ENCODE measurements at places on chromosomes 12 and 14.
A peak's percentile ranks its signal among the peaks of the same experiment; 100 is the strongest.

GRCh38 chr12:102971227-102971626 is 13.8 kb downstream of the ASCL1 start:
- no peak for DNase-seq

GRCh38 chr12:123929946-123930583 is 42.6 kb downstream of the CCDC92 start:
- no peak for DNase-seq

- DNase-seq = no peak
Observed at GRCh38 chr12:95057424-95057823, 16.0 kb downstream of the NR2C1 start.

DNA sequence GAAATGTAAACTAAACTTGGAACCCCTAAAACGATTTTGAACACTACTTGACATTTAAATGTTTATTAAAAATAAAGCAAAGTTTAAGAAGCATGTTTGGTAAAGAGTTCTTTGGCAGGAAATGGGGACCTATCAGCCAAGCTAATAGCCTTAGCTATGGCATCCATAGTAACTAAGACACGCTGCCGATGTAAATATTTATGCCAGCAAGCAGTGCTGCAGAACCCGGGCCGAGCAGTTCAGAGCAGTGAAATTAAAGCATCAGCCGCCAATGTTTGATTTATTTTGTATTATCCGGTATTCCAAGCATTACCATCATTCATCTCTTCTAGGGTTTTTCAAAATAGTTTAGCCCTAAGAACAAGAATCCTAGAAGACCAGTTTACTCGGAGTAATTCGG is 61.6 kb downstream of the PPP2R5C start:
- DNase-seq = peak; percentile 40

DNA sequence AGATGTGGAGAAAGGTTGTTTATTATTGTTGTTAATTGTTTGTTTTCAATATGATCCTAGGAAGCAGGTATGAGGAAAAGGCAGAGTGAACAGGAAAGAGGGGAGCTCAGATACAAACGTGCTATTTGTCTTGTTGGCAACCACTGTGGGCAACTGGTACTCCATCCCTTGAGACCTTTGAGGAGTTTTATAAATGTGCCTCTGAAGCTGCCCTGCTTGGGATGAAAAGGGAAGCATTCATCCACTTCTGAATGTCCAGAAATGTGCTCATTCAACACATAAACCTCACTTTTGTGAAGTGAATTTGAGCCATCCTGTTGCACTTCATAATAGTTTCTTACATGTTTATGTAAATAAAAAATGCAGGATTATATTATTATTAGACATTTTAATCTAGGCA is 164.3 kb upstream of the PDZRN4 start:
- DNase-seq = no peak

- no peak for DNase-seq
Observed at GRCh38 chr14:27061299-27061698, 463.5 kb upstream of the NOVA1 start.

- no peak for DNase-seq
Observed at GRCh38 chr12:113366827-113367226, 8.4 kb downstream of the PLBD2 start.

DNA sequence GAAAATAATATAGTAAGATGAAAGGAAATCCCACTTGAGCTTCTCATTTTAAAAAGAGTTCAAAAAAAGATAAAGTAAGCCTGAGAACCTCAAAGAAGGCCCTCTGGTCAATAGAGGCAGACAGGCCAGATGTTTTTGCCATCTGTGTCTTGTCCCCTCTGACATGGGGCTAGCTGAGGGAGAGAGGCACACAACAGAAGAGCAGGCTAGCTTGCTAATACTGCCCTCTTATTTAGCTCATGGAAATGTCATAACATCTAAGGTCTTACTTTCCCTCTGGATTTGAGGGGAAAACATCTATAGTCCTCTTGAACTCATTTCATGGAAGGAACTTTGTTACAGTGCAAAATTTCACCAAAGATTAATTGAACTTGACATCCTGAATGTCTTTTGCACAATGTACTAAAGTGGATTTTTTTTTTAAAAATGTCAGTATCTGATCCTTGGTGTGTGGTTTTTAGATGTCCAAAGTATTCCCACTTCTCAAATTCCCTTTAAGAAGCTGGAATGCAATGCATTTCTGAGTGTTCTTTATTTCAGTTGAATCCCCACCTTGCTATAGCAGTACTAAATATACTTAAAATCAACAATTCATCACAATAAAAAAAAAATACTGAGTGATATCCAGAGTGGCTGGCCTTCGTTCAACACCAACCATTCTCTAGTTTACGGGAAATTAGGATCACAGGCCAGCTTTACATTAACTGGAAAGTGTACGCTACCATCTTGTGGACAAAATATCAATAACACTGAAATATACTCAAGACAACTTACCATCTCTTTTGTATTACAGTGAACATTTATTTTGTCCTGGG is 176.7 kb downstream of the PAH start:
- no peak for DNase-seq

GRCh38 chr14:97061198-97061597 is 264.0 kb downstream of the VRK1 start:
- DNase-seq = no peak

DNA sequence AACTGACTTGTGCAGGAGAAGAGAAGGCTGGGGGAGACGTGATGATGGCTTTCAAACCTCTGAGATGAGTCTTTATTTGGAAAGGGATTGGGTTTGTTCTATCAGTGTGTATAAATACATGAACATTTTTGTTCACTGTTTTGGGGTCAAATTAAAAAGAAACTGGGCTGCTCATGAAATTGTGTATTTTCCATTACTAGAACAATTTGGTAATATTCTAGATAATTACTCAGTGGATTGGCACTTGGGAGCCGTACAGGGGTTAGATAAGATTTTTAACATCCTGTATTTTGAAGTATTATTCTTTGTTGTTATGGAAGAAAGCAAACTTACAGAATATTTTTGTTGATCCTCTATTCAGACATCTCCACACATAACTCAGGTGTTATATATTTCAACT is 340.6 kb downstream of the PRKD1 start:
- DNase-seq = no peak

GRCh38 chr12:2297658-2298057 is 244.9 kb downstream of the CACNA1C start:
- no peak for DNase-seq

- DNase-seq = no peak
Observed at GRCh38 chr14:104782808-104783139, 12.8 kb downstream of the AKT1 start.

DNA sequence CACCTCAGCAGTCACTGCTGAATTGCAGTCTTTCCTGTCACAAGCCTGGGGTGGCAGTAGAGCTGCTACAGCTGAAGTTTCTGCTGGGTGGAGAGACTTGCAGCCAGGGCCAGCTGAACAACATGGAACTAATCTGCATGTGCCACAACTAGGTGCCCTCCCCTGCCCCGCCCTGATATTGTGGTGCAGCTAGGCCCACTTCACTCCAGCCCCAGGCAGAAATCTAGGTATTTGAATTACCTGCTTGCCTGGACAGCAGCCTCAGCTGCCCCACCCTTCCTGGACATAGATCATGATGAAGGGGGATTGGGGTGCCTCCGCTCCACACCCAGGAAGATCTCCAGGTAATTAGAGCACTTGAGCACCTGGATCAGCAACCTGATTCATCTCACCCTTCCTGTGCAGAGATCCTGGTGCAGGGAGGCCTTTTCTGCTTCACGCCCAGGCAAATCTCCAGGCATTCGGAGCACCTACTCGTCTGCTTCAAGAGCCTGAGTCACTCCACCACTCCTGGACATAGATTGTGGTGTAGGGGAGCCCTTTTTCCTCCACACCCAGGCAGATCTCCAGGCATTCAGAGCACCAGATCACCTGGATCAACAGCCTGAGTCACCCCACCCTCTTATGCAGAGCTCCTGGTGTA is 477.0 kb downstream of the SOX5 start:
- no peak for DNase-seq

GRCh38 chr12:38711054-38711453 is 194.3 kb downstream of the CPNE8 start:
- DNase-seq = no peak

DNA sequence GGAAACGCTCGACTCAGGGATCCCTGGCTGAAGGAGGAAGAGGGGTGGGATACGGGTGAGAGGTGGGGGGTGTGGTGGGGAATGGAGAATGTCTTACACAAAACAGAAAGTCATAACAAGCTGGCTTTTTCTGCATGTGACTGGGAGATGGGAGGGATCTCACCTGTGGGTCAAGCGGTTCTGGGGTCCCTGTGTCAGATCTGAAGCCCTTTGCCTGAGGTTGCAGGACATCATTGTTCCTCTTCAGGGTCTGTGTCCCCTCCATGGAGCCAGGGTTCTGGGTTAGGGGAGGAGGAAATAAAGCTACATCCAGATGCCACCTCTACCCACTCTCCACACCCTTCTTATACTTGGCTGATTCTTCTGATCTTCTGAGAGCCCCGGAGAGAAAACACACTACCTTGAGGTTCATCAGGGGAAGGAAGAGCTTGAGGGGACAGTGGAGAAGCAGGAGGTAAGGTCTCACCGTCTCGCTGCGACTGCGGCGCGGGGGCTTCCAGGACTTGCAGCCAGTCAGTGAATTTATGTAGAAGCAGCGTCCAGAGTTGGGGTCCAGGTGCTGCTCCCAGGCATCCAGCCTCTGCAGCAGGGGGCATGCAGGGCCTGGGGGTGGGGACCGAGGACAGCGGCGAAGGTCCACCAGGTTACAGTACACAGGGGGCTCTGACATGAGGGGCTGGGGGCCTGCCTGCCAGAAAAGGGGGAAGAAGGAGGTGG is 2.5 kb downstream of the ARHGAP9 start:
- DNase-seq = no peak

DNA sequence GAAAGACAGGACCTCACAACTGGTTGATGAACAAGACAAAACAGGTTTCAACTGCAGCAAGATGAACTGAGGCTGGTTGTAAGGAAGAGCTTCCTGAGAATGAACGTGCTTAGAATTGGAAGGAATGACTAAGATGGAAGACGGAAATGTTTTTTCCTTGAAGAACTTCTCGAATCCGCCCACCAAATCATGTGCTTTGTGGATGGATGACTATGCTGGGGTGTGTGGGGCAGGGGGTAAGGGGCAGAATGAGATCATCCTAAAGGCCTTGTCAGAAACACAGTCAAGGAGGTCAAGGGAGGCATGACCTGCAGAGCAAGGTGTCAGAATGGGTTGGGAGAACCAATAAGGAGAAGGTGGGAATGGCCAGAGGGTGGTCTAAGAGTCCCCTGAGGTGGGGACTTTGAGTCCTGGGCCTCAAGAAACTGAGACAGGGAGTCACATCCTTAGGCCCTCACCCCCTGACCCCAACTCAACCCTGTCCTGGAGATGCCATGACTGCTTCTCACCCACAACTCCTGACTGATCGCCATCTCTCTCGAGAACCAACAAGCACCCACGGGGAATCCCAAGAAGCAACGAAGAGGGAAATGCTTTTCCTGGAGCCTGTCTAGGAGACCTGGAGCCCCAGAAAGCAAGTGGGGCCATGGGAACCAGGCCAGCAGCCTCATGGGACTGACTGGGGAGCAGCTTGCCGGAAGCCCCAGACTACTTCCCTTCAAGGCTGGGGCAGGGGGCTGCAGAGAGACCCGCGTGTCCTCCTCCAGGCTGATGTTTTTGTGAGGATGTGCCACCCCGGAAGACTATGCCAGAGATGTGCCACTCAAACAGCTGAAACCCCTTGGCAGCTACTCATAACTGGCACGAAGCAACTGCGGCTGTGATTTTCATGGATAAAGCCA is 84.0 kb downstream of the ACTN1 start:
- no peak for DNase-seq

- DNase-seq = no peak
Observed at GRCh38 chr12:83256562-83256961, 569.9 kb downstream of the TMTC2 start.
